CD4-positive, alpha-beta T cell treated with Interleukin-21 for 1 hour (primary cell): ENCODE measurements at places on chromosomes 4 and X.
A peak's percentile ranks its signal among the peaks of the same experiment; 100 is the strongest.

DNA sequence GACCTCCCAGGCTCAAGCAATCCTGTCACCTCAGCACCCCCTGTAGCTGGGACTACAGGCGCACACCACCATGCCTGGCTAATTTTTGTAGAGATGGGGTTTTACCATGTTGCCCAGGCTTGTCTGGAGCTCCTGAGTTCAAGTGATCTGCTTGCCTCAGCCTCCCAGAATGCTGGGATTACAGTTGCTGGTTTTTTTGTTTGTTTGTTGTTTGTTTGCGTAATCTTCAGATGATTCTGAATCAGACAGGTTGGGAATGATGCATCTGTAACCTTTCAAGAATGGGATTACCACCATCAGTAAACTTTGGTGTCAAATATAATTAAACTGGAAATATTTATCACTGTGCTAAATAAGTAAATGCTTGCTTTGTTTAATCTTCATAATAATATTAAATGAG lies 62.0 kb upstream of the SLC10A4 start:
- no peak for DNase-seq

DNA sequence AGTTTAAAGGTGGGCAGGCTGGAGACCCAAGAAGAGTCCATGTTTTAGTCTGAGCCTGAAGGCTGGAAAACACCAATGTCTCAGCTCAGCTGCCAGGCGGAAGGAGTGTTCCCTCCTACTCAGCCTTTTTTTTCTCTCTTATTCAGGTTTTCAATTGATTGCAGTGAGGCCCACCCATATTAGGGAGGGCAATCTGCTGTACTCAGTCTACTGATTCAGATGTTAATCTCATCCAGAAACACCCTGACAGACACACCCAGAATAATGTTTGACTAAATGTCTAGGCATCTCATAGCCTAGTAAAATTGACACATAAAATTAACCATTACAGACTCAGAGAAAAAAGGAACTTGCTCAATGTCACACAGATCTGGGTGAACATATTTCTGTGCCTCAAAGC lies 347.1 kb downstream of the GBA3 start:
- no peak for DNase-seq

GRCh38 chr4:40789031-40789430 lies 39.3 kb downstream of the NSUN7 start:
- no peak for DNase-seq

GRCh38 chr4:40731792-40732245 lies 17.9 kb upstream of the NSUN7 start:
- peak; percentile 14 for DNase-seq

- DNase-seq = no peak
These were observed 151.9 kb upstream of the ANK2 start for GRCh38 chr4:112897543-112897942.

- DNase-seq = no peak
These were observed 93.5 kb downstream of the ZNF827 start for GRCh38 chr4:145845118-145845517.
